ENCODE measurements at places on chromosomes 7 and 10.
A peak's percentile ranks its signal among the peaks of the same experiment; 100 is the strongest.

DNA sequence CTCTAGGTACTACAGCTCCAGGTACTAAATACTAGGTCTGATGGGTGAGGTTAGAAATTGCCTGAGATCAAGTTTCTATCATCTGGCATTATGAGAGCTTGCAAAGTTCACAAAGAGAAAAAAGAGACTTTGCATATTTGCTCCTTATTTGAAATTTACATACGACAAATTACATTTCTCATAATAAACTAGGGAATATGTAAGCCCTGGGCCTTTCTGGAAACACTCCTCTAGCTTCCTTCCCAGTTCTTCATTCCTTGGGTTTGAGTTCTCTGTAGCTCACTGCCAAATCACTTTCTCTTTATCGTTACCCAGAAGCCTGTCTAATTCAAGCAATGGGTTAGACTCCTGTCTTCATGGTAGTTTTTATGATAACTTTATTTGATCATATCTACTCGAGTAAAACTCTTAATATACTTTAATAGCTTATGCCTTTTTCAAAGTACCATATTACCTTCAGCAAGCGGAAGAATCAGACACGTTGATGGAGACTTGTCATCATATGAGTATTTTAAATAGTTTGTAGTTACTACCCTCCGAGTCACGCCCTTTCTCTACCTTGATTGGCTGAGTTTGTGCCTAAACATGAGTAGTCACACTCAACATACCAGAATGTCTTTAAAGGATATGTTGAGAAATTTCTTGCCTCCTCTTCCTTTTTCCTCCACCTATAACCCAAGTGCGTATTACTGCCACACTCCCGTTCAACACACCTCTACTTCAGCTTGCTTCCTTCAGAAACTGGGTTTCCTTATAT, 150.5 kb downstream of the DKK1 start:
- no peak for DNase-seq

- DNase-seq: peak; percentile 27
These were observed 1127.7 kb downstream of the REEP3 start for GRCh38 chr10:64648915-64649314.

DNA sequence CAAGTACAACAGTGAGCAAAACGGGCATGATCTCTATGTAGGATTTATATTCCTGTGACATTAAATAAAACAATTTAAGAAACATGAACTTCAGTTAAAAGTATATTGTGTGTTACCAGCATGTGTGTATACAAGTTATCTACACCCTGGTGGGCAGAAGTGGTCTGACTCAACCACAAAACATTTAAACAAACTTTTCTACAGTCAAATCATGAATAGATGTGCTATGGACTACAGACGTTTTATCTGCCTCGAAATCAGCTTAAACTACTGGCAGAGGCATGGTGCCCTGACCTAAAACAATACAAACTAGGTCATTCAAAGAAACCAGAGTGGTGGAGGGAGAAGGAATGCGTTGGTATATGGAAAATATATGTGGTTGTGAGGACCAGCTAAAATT, 3.6 kb downstream of the ARL3 start:
- no peak for DNase-seq

- no peak for DNase-seq
These were observed 102.0 kb downstream of the GRK5 start for GRCh38 chr10:119309423-119309770.

DNA sequence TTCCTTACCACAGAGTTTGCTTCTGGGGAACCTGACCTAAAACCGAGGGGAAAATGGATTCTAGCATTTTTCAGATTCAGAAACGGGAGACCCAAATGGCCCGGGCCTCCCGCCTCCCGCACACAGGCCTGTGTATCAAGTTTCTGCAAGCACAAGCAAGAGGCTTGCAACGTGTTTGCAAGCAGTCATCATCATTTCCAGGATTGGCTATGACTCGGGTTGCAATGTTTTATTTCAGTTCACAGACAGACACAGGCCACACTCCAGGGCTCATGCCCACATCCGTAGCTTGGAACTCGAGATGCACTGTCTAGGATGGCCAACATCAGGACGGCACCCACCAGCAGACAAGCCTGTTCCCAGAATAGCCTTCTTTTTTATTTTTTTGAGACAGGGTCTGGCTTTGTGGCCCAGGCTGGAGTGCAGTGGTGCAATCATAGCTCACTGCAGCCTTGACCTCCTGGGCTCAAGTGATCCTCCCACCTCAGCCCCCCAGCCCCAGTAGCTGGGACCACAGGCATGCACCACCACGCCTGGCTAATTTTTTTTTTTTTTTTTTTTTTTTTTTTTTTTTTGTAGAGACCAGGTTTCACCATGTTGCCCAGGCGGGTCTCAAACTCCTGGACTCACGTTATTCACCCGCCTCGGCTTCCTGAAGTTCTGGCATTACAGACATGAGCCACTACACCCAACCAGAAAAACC, 68.1 kb upstream of the FOXK1 start:
- DNase-seq: no peak

DNA sequence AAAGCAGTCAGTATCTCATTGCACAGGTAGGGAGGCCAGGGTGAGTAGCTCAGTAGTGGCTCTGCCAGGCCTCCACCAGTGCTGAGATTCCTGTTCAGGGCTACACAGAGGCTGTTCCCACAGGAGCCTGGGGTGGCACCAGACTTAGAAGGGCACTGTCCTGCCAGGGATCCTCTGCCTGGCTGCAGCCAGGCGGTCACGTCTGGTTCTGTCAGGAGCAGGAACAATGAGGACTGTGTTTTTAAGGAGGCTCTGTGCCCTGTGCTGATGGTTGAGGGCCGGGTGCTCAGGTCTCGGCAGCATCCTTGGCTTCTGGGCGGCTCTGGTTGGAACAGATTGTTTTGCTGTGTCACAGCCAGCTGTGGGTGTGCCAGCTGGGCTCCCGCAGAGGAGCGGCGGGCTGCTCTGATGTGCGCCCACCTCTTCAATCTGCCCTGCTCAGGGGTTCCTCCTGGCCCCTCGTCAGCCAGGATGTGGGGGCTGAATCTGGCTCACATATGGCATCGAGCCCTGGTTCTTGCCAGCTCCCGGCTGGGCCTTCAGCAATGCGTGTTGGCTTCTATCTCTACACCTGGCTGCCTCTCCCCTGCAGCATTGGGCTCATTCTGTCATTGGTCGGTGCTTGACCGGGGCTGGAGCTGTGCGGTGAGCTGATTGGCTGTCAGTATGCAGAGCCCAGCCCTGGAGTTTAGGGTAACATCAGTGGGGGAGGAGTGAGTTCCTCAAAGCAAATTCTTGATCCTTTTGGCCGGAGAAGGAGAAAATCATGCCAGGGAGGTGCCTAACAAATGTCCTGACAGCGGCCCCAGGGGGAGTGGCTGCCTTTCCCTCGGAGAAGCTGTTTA, 41.2 kb downstream of the TACR2 start:
- no peak for DNase-seq

DNA sequence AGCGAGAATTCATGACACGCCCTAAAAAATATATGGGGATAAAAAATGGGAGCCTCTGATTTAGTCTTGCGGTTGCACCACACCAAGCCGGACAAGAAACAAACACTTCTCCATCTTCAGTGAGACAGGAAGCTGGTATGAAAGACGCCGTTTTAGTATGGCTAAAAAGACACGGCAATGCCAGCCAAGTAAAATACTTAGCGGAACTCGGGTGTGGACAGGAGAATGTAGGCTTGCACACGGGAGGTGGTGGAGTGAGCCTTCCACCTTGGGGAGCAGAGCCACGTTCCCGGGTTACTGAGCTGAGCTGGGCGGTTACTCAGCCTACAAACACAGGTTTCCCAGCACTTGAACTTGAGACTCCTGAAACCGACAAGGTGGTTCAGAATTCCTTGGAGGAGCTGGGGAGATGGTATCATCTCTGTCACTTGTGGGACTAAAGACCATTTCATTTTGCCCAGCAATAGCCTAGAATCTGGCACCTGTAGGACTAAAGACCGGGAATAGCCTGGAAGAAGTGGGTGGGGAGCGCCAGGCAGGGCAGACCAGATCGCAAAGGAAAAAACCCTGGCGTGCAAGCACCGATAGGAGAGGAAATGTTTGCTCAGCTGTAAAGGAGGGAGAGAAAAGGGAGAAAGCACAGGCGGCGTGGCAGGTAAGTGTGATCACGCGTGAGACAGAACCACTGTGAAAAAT, 34.8 kb upstream of the SEPHS1 start:
- DNase-seq: no peak

GRCh38 chr10:7351894-7352293, 58.9 kb downstream of the SFMBT2 start:
- DNase-seq: no peak

- no peak for DNase-seq
These were observed 5.3 kb upstream of the KCNIP2 start for GRCh38 chr10:101848894-101849351.

DNA sequence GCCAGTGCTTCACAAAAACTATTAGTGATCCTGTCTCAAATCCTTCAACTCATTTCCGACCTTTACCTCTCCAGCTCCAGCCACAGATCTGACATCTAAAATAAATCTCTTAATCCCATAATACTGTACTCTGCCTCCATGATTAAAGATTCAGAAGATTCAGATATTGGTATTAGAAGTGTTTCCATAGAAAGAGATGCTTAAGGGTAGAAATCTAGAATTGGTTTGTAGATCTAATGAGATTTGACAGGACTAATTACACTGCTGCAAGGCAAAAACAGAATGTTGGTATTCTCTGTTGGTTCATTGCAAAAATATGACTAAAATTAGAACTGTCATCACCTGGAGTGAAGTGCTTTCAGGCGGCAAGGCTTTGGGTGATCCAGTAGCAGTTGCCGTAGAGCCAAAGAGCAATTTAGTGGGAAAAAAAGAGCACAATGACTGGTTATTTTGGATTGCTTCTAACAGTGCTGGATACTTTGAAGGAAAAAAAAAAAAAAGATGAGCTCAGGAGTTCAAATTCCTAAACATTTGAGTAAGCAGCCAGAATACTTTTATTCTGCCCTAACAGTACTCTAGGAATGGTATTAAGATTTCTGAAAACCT, 940.1 kb upstream of the SORCS1 start:
- DNase-seq: no peak

DNA sequence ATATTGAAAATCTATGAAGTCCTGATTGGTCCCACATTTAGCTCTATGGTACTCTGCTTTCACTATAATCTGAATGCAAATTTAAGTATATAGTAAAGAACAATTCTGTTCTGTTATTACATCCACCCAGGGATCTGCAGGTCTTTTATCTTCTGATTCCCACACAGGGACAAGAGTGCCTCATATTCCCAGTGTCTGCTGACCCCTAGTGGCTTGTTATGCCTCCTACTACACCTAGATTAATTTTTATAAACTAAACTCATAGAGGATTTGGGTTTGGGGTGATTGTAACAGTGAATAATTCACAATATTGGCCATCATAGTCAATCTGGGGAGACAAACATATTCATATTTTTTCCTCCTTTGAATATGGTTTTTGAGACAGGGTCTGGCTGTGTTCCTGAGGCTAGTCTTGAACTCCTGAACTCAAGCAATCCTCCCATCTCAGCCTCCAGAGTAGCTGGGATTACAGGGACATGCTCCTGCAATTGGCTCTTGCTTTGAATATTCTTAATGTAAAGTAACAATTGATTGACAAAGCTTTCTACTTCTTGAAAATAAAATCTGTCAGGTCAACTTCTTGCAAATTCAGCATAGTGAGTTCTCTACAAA, 282.1 kb downstream of the KCND2 start:
- peak; percentile 55 for DNase-seq

DNA sequence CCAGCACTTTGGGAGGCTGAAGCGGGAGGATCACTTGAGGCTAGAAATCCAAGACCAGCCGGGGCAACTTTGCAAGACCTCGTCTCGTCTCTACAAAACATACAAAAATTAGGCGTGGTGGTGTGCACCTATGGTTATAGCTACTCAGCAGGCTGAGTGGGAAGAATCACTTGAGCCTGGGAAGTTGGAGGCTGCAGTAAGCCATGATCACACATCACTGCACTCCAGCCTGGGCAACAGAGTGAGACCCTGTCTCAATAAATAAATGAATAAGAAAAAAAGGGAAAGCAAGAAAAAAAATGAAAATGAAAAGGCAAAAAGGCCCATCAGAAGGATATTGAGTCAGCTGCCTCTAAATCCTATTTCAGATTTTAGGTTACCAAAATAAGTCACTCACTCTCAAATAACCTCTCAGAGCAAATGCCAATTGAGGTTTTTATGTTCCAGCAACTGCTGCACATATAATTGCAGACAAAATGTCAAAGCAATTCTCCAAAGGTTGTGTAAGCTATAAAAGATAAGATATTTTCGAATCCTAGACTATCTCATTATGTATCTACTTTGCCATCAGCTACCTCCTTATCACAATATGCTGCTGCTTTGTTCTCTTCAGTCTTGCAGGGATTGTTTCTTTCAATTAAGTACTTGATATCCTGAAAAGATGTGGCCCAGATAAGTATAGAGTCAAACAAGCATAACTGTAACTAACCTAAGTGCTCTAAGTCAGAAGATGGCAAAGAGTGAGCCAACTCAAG, 4.7 kb downstream of the BAZ1B start:
- no peak for DNase-seq

GRCh38 chr7:84664626-84665025, 470.0 kb upstream of the SEMA3A start:
- no peak for DNase-seq
